NCI-H1105 (cell line): ENCODE measurements at places on chromosomes 13 and 19.

DNA sequence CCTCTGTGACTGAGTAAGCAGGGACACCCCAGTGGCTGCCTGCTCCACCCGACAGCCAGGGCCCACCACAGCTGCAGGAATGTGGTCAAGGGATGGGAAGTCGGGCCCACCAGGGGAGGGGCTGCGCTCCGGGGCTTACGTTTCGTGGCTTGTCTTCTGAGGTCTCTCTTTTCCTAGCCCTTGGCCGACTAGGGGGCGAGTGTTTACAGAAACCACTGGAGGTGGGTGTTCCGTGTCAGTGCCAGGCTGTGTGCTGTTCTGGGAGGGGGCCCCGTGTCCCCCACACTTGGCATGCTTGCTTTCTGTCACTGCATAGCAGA lies 4.5 kb downstream of the ADAT3 start:
- DNase-seq = no peak

DNA sequence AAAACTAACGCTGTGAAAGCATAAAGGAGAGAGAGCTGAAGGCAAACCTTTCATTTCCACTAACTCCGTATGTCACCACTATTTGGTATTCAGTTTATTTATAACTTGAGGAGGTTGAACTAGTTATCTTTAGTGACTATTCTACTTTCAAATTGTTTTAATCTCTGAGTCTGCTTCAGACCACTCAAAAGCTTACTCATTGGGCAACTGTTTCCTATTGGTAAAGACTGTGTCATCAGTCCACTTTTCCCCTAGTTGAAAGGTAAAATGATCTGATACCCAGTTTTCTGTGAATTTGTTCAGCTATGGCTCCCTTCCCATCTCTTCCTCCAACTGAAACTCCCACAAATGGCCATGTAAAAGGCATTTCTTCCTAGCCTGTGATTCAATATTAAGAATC lies 39.1 kb downstream of the TEX26 start:
- DNase-seq = no peak

GRCh38 chr19:18001777-18002345 lies 6.1 kb upstream of the ARRDC2 start:
- DNase-seq = no peak

DNA sequence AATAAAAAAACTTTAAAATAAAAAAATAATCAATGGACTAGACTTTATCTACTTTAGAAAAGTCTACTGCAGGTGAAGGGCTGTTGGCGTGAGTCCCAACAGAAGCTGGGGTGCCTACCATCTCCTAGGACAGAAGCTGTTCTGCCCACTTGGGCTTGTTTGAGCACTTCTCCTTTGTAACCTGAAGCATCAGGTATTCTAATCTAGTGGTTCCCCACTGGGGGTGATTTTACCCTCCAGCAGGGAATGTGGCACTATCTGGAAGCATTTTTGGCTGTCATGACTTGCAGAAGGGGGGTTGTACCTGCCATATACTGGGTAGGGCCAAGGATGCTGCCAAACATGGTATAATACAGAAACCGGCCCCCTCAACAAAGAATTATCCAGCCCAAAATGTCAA lies 16.2 kb upstream of the DOCK9 start:
- no peak for DNase-seq

GRCh38 chr19:19382118-19382517 lies 23.4 kb upstream of the GATAD2A start:
- no peak for DNase-seq

DNA sequence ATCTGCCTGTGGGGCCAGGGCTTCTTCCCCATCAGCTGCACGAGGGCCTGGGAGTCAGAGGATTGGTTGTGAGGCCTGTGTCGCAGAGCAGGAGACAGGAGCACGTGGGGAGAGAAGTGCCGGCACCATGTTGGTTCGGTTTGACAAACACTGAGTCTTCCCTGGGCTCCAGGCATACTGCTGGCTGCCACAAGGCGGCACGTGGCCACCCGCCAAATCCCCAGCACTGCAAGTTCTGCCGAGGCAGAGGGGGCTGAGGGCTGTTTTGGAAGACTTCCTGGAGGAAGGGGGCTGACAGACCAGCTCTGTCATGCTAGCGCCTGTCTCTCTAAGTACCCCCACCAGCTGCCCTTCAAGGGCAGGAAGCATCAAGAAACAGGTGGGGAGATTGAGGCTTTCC lies 9.5 kb downstream of the SHANK1 start:
- no peak for DNase-seq

- DNase-seq = no peak
Observed at GRCh38 chr13:101204270-101205020, 211.9 kb downstream of the NALCN start.
